Endothelial cell (in vitro differentiated cells): ENCODE measurements at places on chromosomes 1 and 21.

DNA sequence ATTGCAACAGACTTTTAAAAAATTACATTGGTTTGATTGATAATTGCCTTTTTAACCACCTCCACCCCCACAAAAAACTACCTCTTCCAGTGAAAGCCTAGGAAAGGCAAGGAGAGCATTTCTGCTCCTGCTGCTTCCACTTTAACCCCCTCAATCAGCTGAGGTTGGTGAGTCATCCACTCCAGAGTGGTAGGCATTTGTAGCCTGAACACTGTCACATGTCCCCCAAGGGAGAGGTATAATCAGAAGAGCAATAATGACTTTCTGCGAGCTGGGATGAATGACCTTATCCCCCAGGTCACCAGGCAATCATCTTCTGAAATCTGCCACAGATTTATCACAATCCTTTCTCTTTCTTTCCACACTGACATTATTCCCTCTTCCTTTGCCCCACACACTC is 126.6 kb upstream of the CAMK1G start:
- no peak for DNase-seq

- DNase-seq = no peak
Measured at GRCh38 chr1:14852291-14852690, 253.8 kb downstream of the KAZN start.

GRCh38 chr1:55631509-55631908 is 416.3 kb upstream of the USP24 start:
- DNase-seq = no peak

DNA sequence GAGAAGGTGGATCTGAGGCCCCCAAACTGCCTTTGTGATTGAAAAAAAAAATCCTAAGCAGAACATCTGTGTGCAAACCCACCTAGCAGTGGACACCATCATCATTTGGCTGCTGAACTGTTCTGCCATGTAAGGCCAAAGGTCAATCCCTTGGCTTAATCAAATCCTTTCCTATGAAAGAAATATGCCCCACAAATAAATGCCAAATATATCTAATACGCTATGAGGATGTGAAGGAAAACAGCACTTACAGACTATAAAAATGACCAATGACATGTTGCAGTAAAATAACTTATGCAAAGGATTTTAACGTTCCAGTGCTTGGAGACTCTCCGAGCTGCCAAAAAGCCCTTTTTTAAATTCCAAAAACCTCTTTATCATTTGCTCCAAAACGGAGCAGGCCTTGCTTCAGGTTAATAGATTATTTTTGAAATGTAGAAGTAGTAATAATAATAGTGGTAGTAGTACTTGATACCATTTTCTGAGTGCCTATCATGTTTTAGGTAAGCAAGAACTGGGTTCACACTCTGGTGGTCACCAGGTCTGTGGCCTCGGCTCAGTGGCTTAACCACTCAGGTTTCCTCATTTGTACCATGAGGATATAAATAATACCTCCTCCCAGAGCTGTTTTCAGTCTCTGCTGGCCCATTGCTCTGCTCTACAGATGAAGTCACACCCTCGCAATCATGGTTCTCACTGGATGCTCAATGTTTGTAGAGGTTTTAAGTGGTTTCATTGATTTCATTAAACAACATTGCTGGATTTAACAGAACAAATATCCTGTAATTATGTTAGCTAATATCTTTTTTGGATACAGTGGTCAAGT is 47.9 kb upstream of the EDEM3 start:
- DNase-seq = no peak

GRCh38 chr1:225695578-225696337 is 42.8 kb upstream of the ENAH start:
- DNase-seq = no peak

- no peak for DNase-seq
Measured at GRCh38 chr1:111878649-111879048, 110.8 kb downstream of the KCND3 start.

DNA sequence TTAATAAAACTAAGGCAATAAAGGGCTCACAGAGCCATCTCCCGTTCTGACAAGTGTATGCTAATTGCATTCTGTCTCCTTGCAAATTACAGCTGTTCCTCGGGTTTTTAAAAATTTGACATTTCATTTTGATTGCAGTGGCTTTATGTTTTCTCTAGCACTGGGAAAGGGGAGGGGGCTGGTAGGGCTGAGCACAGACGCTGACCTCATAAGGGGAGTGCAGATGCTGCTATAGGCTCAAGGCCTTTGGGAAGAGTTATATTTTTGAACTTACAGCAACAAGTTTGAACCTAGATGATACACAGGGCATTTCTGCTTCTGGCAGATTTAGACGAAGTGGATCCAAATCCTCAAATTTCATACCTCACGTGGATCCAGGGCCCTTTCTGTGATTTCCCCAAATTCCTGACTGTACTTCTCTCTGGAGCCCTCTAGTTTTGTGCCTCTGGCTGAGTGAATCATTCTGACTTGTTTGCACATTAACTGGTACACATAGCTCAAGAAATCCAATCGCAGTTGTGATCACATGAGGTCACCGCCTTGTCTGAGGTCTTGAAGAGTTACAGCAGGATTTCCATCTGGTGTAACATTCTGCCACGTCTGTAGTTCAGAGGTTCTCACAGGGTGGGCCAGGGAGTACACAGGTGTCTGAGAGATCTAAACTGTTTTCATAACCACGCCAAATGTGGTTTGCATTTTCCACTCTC is 230.3 kb downstream of the C1orf94 start:
- DNase-seq = no peak

DNA sequence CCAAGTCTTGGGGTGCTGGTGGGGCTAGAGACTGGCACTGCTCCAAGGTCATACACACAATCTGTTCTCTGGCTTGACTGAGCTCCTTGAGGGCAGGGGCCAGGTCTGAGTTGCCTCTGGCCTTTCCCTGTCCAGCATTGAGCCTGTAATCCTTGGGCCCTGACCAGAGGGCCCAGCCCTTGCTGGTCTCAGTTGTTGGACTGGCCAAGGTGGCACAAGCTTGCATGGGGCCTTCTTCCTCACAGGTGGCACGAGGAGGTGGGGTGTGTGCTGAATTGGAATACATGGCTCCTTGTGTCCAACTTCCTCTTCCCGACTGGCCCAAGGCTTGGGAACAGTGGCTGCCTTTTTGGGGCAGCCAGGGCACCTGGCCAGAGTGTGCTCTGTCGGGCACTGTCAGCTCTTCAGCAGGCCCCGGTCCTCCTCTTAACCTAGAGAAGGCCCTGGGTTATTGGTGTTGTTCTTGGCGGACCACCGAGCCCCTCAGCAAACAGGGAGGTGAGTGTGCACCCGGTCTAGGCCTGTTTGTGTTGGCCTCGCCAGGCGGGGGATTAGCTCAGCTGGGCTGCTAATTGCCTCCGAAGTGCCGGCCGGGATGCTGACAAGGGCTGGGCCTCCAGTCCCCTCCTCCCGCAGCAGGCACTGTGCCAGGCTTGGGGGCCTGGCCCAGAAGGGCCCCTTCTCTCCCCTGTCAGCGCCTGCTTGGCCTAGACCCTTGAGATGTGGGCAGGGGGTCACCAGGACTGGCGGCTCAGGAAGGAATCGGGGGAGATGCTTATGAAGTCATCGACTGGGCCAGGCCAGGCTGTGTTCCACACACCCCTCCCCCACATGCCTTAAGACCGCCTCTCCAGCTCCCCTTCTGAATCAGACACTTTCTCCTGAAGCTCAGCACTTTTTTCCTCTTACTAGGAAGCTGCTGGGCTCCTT is 28.5 kb downstream of the WNT4 start:
- no peak for DNase-seq

DNA sequence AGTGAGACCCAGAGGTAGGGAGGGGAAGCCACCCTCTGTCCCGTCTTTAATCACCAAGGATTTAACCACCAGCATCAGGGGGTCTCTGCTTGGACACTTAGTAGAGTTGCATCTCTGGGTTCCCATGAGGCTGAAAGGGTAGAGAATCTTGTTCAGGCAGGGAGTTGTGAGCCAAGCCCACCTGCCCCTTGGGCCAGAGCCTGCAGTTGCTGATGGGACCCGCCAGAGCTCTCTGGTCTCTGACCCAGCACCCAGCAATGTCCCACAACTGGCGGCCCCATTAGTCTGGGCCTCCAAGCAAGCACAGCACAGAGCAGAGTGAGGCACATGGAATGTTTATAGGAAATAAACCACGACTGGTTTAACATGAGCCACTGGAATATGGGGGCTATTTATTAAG is 166.3 kb downstream of the TRIM33 start:
- DNase-seq = no peak

- peak; percentile 46 for DNase-seq
Measured at GRCh38 chr1:174982971-174983689, 16.6 kb upstream of the CACYBP start.

DNA sequence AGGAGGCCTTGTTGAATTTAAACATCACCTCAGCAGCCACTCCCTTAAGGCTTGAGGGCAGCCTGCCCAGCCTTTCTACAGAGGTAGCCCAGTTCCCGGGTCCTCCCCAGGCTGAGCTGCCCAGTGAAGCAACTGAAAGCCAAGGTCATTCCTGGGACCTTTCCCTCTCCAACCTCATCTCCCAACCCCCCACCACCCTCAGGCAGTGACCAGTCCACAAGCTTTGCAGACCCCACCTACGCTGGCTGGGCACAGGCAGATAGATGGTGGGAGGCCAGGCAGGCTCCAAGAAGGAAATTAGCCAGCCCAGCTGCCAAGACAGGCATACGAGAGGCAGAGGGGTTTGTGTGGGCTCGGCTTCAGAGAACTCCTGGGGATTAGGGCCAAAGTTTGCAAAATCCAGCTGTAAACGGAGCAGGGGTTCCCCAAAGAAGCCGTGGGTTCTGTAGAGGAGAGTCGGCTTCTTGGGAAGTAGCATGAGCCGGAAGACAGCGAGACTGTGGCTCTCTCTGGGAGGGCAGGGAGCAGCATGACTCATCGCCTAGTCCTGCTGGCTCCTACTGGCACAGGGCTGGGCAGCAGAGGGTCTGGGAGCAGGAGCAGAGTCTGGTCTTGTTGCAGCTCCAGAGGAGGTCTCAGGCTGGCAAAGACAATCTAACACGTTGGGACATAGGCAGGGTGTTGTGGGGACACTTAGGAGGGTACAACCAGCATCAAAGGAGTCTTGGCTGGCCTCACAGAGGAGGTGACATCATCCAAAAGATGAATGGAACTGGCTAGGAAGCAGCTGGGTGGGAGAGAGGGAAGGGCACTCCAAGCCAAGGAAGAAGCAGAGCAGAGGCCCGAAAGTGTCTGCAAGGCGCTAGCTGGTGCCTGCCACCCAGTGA is 2.8 kb upstream of the ZC3H12A start:
- no peak for DNase-seq

GRCh38 chr1:19640363-19641316 is 3.5 kb upstream of the NBL1 start:
- no peak for DNase-seq

DNA sequence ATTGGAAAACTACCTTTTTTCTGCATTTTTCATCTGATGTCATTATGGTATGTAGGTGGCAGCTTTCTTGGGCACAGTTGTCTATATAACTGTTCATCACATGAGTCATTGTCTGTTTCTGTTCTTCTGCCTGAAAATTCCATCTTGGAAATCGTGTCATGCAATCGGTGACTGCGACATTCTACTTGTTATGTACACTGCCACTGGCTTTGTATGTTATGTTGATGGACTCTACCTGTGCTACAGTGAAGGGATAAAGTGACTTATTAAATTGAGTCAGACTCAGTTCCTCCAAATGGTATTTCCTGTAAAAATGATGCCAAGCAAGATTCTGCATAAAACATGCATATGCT is 8.6 kb downstream of the SMAP2 start:
- DNase-seq = no peak

GRCh38 chr1:243217349-243217748 is 37.7 kb downstream of the CEP170 start:
- no peak for DNase-seq

DNA sequence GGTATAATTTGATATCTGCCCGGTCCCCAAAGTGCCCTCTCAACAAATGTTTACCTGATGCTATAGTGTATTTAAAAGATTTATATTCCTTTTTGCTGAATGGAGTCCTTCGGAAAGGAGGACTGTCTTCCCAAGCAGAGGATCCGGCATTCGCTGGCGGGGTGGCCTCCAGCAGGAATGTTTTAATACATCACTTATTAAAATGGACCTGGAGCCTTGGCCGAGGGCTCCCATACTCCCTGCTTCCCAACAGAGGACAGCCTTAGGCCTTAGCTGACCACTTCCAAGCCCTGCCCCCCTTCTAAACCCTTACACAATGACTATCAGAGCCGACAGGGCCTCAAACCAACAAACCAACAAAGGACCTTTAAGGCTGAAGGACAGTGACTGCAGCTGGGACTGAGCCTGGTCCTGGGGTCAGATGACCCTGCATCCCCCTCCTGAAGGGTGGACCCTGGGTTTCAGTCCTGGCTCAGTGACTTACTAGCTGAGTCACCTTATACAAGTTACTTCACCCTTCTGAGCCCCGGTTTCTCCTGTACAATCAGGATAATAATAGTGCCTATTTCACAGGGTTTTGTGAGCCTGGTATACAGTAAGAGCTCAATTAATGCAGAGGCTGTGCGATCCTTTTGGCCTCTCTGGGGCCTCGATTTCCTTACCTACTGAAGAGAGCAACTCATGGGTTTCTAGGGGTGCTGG is 5.6 kb downstream of the CAMK2N1 start:
- DNase-seq = no peak

DNA sequence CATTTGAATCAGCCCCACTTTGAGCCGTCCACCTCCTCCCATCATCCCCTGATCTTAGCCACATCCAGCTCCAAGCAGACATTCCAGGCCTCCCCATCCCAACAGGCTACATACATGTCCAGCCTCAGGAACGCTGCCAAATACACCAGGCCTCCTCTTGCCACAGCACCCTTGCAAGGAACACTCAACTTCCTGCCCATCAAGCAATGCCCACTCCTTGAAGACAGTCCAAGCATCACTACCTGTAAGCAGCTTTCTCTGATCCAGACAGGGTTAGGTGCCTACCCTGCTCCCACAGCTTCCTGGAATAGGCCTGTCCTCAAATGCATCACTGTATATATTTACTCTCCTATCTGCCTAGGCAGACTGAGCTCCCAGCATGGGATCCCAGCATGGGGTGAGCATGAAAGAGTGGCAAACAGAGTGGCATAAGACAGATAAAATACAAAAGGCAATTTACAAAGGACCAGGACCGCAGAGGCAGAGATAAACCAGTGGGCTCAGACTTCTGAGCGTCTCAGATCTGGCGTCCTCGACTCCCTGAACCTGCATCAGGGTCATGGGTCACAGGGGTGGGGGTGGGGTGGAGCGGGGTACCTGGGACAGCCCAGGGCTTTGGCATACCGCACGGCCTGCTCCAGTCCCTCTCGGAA is 816 bp downstream of the HYI start:
- DNase-seq = no peak

- DNase-seq = no peak
Measured at GRCh38 chr1:218658899-218659298, 313.8 kb downstream of the TGFB2 start.
